Activated CD4-positive, alpha-beta T cell treated with anti-CD3 and anti-CD28 coated beads, Interleukin-2, Interleukin-4, amounts not matched to agents 100 ng/mL and 50 ng/mL, durations not matched to agents 16 hours and 8 hours (primary cell): ENCODE measurements at places on chromosomes 3 and 15.

GRCh38 chr3:120488296-120488695 is 37.5 kb upstream of the FSTL1 start:
- DNase-seq, result no peak

DNA sequence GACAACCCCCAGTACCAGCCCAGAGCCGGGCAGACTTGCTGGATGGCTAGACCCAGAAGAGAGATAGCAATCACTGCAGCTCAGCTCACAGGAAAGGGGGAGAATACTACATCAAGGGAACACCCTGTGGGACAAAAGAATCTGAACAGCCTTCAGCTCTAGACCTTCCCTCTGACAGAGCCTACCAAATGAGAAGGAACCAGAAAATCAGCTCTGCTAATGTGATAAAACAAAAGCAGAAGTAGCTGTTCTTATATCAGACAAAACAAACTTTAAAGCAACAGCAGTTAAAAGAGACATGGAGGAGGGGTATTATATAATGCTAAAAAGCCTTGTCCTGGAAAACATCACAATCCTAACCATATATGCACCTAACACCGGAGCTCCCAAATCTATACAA is 283.3 kb downstream of the KLF13 start:
- no peak for DNase-seq

DNA sequence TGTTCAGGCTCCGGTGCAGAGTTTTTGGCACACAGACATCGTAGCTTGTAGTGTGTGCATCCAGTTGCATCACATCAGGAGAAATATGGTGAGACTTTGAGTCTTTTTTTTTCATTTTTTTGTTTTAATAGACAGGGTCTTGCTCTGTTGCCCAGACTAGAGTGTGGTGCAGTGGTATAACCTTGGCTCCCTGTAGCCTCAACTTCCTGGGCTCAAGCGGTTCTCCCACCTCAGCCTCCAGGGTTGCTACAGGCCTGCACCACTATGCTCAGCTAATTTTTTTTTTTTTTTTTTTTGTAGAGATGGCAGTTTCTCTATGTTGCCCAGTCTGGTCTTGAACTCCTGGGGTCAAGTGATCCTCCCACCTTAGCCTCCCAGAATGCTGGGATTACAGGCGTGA is 51.1 kb upstream of the TEX264 start:
- DNase-seq, result no peak

- no peak for DNase-seq
Measured at GRCh38 chr3:129059311-129059958, 1.1 kb upstream of the GP9 start.

GRCh38 chr15:47466357-47466756 is 250.9 kb upstream of the SEMA6D start:
- no peak for DNase-seq

DNA sequence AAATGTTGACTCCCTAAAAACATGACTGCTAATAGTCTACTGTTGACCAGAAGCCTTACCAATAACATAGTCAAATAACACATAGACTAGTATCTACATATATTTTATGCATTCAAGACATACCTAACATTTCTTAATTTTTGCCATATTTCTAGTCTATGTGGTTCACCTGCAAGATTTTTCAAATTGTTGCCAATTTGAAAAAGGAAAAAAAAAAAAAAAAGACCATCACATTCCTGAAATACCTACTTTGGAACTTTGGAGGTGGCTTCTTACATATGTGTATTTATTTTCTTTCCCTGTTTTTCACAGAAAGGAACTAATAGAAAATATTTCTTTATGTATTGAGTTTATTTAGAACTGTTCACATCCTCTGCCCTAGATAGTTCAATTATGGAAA is 13.4 kb upstream of the ATP13A3 start:
- DNase-seq, result no peak

DNA sequence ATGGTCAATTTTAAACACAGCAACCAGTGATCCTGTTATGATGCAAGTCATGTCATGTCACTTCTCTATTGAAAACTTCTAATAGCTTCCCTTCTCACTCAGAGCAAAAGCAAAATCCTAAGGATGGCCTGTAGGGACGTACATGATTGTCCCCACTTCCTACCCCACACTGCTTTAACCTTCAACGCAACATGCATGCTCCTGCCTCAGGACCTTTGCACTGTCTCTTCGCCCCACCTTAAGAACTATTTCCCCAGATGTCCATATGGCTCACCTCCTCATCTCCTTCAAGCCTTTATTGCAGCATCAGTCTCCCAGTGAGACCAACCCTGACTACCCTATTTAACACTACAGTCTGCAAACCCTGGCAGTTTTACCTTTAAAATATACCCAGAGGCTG is 214.1 kb upstream of the CHRM5 start:
- no peak for DNase-seq

DNA sequence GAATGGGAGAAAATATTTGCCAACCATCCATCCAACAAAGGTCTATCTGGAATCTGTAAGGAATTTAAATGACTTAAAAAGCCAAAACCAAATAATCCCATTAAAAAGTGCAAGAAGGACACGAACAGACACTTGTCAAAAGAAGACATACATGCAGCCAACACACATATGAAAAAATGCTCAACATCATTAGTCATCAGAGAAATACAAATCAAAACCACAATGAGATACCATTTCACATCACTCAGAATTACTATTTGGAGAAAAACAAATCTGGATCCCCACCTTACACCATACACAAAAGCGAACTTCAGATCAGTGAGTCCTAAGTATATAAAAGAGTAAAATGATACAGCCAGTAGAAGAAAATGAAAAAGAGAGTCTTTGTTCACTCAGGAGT is 58.6 kb upstream of the MNS1 start:
- DNase-seq, result no peak

DNA sequence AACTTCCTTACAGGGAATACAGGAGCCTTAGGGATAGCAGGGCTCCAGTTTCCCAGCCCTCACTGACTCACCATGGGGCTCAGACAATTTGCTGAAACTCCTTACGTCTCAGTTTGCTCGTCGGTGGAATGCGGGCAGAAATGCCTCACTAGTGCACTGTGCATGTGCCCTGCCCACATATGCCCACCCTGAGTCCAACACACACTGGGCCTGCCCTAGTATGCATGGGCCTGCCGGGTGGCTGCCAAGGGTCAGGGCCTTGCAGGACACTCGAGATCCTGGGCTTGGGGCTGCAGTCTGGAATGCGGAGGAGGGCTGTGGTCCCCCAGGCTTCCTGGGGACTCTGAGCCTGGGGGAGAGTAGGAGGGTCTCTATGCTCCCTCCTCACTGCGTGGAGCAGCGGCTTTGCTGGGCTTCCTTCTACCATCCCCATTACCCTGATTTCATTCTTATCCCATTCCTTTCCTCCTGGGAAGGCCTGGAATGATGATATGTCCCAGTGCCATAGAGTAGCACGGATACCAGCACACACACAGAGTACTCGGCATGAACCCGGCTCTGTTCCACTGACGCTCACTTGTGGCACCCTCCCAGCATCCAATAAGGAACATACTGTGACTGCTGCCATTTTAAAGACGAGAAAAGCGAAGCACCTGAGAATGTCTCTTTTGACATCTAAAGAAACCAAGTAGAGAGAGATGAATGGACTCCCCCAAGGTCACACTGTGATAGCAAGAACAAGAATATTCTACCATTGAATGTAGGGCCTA is 124.2 kb downstream of the ASB7 start:
- DNase-seq, result no peak

DNA sequence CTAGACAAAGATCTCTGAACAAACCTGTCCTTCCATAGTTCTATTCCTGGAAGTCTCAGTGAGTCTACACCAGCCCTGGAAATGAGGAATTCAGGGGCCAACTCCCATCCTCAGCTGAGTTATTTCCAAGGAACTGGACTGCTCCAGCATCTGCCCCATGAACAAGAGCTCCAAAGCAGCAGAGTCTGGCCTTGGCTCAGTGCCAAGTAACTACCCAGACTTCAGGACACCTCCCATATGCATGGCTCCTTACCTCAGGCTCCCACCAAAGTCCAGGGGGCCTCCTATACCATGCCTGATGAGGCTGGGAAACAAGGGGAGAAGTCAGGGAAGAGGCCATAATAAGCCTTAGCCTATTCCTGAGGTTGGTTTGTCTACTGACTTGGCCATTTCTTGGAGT is 45.0 kb downstream of the FAIM start:
- DNase-seq, result no peak

- no peak for DNase-seq
Measured at GRCh38 chr3:25472731-25473130, 44.7 kb downstream of the RARB start.

- DNase-seq, result peak; percentile 50
Measured at GRCh38 chr3:63910891-63911290, 1.3 kb downstream of the SCAANT1 start.
